ENCODE measurements at places on chromosomes 1 and 21.

GRCh38 chr1:192689459-192689858 lies 53.5 kb downstream of the RGS13 start:
- no peaks in the 10 kb centered on the region for H3K4me1 ChIP-seq
- DNase-seq: no peak
- no peaks in the 10 kb centered on the region for H3K36me3 ChIP-seq

DNA sequence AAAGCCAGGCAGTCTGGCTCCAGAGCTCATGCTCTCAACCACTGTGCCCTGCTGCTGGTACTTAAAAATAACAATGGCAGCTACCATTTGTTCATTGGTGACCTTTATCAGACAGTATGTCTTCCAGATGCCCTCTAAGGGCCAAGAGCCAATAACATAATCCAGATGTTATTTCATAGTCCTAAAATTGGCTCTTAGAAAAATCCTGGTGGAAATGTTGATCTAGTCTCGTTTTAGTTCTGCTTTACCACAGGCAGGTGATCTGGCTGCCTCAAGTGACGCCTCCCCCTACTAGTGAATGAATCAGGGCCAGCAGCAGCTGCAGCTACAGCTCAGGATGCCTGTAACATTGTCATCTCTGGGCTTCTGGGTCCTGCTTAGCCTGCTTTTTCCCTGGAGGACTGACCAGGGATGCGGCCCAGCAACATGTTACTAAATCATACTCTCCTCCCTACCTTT lies 12.6 kb upstream of the HMGN2 start:
- H3K27me3 ChIP-seq: no peaks in the 10 kb centered on the region
- H3K27ac ChIP-seq: no peak overlapping the region
- no peak for DNase-seq
- H3K4me1 ChIP-seq: no peaks in the 10 kb centered on the region
- H3K36me3 ChIP-seq: peaks cover 70% of the 10 kb centered on the region

- H3K4me3 ChIP-seq: no peak overlapping the region
- H3K27me3 ChIP-seq: no peaks in the 10 kb centered on the region
- H3K36me3 ChIP-seq: no peaks in the 10 kb centered on the region
- no peak overlapping the region for H3K27ac ChIP-seq
- DNase-seq: no peak
These were observed 3.6 kb downstream of the RGS1 start for GRCh38 chr1:192579010-192579738.

GRCh38 chr1:244234009-244234643 lies 183.0 kb downstream of the ZBTB18 start:
- DNase-seq: no peak
- H3K4me3 ChIP-seq: no peak overlapping the region
- no peaks in the 10 kb centered on the region for H3K27me3 ChIP-seq
- H3K36me3 ChIP-seq: no peaks in the 10 kb centered on the region
- H3K27ac ChIP-seq: no peak overlapping the region

DNA sequence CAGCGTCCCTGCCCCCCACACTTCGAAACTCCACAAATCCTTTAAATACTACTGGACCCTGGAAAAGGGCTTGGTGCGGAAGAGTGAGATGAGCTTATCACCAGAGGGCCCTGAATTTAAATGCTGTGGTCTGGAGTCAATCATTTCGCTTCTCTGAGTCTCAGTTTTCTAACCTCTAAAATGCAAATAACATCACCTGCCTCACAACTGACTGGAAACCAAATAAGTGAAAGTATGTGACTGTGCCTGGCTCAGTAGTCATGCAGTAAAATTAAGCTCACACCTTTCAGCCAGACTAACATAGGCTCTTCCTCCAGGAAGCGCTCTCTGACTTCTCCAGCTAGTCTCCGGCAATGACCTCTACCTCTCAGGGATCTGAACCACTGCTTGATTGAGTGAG lies 4.2 kb downstream of the GJA4 start:
- DNase-seq: no peak
- H3K27me3 ChIP-seq: peaks cover 8% of the 10 kb centered on the region
- no peaks in the 10 kb centered on the region for H3K36me3 ChIP-seq
- no peaks in the 10 kb centered on the region for H3K4me1 ChIP-seq

DNA sequence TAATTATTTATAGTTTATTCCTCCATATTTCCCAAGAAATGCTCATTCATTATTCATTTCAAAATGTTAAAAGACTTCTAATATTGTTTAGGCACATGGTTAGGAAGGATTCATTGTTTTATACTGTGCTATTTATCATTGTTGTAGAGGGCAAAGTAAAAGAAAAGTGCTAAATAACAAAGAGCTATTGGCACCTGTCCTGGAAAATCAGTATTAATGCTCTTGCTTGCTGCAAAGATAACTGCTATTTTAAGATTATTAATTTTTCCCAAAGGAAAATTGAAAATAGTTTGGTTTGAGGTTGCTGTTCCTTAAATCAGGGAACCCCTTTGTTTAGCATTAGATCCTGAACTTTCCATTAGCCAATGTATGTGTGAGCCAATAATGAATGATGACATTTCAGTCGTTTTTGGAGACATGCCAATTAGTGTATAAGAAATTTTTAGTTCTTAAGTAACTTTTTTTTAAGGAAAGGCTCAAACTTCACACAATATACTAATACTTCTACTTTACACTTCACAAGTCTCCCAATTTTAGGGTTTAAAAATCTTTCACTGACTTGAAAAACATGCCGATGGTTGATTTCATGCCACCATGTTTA lies 39.9 kb downstream of the EPB41 start:
- H3K4me1 ChIP-seq: peaks cover 6% of the 10 kb centered on the region
- no peaks in the 10 kb centered on the region for H3K36me3 ChIP-seq
- H3K27ac ChIP-seq: no peak overlapping the region
- no peak overlapping the region for H3K4me3 ChIP-seq
- DNase-seq: no peak

- no peak overlapping the region for H3K4me3 ChIP-seq
- H3K27me3 ChIP-seq: no peaks in the 10 kb centered on the region
- no peak overlapping the region for H3K27ac ChIP-seq
- no peaks in the 10 kb centered on the region for H3K36me3 ChIP-seq
- DNase-seq: no peak
- H3K4me1 ChIP-seq: no peaks in the 10 kb centered on the region
These were observed 12.4 kb upstream of the GBP3 start for GRCh38 chr1:89035080-89035479.
